Stomach (tissue), 19 donors: ENCODE measurements at places on chromosomes 2 and 18. TPM values are rescaled to one million over a fixed set of nuclear protein-coding genes. Genes with fewer than 3 reads are reported as not detected.

DNA sequence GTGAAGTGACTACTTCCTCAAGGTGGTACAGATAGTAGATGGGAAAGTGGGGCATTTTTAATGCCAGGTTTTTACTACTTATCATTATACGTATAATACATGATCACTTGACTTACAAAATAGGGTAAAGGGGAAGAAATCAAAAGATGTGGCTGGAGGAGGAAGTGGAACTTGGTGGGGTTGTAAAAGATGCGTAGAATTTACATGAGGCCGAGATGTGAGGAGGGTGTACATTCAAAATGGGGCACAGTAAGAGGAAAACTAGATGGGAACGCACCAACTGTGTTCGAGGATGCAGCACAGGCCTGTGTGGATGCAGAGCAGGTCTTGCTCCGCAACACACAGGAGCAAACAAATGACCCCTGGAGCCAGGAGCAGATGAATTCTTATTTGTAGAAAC is 403.3 kb downstream of the TXNL1 start:
- no peak for DNase-seq

The IL37 gene
- not detected for total RNA-seq

DNA sequence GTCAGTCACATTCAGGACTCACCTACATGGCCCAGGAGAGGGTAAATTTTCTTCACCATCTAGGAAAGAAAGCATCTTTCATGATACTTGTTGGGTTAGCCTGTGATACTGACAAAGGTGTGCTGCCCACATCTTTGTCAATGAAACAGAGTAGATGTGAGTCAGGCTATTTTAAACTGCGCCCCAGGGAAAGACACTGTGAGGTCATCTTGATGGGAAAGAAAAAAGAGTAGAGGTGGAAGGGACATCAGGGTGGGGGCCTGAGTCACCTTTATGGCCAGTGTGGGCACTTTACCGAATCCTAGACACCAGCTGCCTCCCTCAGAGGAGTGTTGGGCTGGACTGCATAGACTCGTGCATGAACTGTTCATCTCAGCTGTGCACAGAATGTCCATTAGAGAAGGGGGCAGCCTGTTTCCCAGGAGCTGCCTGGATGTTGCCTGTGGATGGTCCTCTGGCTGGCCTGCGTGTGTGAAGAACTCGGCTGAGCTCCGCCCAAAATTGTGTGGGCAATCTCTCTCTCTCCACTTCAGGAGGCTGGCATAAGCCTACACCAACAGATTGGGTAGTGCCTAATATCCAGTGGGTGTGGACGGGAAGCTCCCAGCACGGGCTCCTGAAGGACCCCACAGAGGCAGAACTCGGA is 278.7 kb upstream of the PXDN start:
- DNase-seq: no peak

The HNMT gene
- total RNA-seq: 16.1 TPM

GRCh38 chr18:57803103-57803969 is at the start of gene ATP8B1:
ATP8B1 (minus strand) TSS chr18:57803315; CDS start chr18:57731807, 71,508 bp downstream.
- peak; percentile 98 for DNase-seq

The CCDC74B gene
- total RNA-seq: not detected

The ADAM23 gene
- total RNA-seq: 0.87 TPM

DNA sequence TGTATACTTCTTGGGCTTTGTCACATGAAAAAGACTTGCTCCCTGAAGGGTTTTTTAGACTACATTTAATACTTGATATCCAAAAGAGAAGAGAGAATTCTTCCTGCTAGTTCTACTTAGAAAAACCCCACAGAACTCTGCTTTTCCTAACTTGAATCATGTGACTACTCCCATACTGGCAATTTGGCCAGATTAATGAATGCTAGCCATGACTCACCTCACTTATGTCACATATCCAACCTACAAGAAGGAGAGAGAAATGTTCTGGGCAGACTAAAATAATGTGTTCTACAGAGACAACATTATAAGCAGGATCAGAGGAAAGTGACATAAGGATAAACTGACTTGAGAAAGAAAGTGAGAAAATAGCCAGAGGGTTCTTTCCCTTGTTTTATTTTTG is 249.3 kb upstream of the GULP1 start:
- peak; percentile 6 for DNase-seq

GRCh38 chr18:47968006-47968676 is 37.7 kb upstream of the SMAD2 start:
- peak; percentile 61 for DNase-seq

The GAREM2 gene
- not detected for total RNA-seq

GRCh38 chr2:95079199-95079683 is 42.4 kb downstream of the MRPS5 start:
- no peak for DNase-seq

The LHCGR gene
- not detected for total RNA-seq

DNA sequence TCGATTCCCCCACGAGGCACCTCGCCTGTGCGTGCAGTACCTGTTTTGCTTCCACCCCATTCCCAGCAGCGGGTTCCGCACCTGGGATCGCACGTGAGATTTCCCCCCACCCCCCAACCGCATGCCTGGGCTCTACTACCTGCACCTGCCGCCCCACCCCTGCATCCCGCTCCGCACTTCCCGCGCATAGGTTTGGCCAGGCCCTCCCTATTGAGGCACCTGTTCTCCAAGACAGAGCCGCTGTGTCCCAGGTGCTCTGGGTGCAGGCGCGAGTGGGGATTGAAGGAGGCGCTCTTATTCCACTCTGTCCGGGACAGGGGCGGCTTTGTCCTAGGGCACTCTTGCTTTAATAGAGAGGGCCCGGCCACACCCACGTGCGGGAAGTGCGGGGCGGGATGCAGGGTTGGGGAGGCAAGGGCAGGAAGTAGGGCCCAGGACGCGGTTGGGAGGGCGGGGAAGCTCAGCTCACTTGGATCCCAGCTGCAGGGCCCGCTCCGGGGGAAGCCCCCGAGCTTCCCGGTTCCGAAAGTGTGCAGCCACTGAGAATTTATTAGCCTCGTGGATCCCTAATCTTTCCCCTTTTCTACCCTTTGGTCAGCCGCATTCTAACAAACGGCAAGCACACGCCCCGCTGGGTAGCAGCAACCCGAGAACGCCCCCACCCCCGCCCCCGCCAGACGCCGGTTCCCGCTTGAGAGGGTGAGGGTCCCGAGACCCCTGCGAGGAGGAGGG is 670 bp upstream of the MOCOS start:
- peak; percentile 40 for DNase-seq

GRCh38 chr2:33202641-33203522 is 256.1 kb downstream of the LTBP1 start:
- no peak for DNase-seq

The PRKAG3 gene
- not detected for total RNA-seq

DNA sequence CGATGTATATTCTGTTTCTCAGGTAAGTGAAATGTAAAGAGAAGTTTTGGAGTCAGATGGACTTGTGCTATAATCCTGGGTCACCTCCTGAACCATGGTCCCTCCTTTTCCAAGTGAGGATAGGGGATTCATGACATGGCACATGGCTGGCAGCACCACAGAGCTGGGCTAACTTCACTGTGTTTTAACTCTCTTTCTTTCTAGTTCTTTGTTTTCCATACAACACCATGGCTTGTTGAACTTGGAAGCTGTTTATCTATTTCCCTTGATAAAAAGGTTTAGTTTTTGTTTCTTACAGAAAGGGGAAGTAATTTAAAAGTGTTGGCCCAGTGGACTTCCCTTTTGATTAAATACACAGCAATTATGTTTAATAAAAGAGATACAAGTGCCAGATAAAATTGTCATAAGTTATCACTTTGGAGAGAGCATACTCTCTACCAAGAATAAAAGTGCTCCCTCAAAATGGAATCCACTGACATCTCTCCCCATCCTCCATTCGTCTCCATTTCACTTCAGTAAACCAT is 90.4 kb downstream of the PLCL1 start:
- no peak for DNase-seq

DNA sequence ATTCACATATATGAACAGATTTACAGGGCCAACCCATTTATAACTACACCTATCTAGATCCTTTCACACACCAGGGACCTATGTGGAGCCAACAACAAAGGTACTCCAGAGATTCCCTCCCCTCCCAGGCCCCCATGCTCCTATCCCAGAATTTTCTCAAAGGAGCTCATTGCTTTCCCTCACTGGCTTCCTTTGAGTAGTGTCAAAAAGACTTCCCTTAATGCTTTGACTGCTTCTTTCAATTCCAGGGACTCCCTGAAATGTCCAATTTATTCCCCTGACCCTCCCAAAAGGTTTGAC is 46.6 kb downstream of the IKZF2 start:
- no peak for DNase-seq

GRCh38 chr2:127697482-127698180 is 3.7 kb upstream of the SFT2D3 start:
- no peak for DNase-seq

- no peak for DNase-seq
Observed at GRCh38 chr2:138521821-138522220, 20.3 kb downstream of the SPOPL start.

The RAB27B gene
- total RNA-seq: 38.8 TPM

DNA sequence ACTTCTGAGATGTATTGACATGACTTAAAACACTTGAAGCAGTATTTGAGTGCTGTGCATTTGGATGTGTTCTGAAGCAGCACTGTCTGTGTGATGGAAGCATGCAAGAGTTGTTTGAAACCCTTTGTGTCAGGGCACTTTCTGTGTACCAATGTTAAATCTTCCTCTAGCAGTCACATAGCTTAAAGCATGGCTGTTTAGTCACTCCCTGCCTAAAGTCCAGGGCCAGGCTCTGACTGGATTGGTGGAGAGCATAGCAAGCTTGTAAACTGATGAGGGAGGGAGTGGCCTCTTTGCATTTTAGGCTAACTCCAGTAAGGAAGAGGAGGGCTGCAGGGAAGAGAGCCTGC is 73.5 kb downstream of the MYO1B start:
- DNase-seq: peak; percentile 76

The NGEF gene
- total RNA-seq: 27.5 TPM

- DNase-seq: no peak
Observed at GRCh38 chr2:46735730-46736493, 179.7 kb downstream of the MCFD2 start.

The RGPD8 gene
- 54.3 TPM for total RNA-seq
